ENCODE measurements at places on chromosomes 11 and 22.

DNA sequence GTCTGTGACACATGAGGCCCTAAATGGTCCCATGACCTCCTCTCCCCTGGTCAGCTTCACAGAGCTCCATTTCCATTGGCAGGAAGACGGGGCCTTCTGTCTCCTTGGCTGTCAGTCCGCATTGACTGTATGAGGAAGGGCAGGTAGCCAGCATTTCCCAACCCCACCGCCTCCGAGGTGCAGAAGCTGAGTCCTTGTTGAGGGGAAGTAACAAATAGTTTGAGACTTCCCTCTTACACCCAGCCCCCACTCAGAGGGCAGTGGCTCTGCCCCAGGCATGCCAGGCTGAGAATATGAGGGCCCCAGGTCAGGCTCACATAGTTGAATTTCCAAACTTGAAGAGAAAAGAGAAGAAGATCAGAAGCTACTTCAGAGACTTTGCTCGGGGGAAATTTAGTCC is 611.1 kb downstream of the BRD1 start:
- DNase-seq = peak; percentile 39

DNA sequence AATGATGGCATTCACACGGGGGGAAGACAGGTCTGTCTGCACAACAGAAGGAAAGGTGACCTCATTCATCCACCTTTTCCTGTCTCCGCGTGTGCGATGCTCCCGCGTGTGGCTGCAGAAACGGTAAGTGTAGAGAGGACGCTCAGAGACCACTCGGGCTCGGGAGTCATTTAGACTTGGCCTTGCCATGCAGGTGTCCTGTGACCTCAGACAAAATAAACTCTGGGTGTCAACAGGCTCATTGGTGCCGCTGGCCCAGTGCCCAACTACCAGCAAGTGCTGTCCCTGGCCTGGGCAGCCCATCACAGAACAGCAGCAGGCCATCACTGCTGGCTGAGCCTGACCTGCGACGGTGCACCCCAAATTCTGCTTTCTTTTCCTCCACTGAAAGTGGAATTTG is 48.1 kb upstream of the ARFGAP3 start:
- no peak for DNase-seq

- no peak for DNase-seq
Measured at GRCh38 chr22:19233189-19233661, 54.7 kb upstream of the SLC25A1 start.

DNA sequence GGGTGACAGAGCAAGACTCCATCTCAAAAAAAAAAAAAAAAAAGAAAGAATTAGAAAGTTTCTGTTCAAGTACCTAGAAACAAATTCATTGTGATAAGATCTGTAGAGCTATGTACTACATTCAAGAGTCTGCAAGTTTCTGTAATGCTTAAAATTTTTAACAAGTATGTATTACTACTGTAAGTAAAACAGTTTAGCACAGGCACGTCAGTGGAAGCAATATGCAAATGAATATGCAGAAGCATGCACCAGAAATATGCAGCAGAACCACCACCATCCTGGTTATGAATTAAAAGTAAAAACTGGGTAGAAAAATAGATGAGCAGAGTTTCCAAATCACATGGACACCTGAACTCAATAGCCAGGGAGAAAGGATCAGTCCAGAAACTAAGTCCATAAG is 19.3 kb downstream of the SBF2 start:
- no peak for DNase-seq

- DNase-seq = no peak
Measured at GRCh38 chr22:30187529-30188407, 58.8 kb downstream of the LIF start.

DNA sequence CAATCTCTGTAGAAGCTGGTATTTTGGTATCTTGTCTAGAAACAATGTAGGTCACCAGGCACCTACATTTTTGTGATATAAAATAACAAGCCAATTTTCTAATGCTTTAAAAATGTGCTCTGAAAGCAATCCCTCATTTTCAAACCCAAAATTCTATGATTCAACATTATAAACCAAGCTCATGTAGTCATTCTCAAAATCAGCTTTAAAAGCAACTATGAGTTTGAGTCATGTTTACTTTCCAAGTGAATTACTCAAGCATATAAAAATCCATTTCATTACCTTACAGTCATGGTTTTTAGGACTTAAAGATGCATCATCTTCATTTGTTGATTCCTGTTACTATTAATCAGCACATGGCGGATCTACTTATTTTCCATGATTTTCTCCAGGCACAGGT is 216.4 kb downstream of the GRM5 start:
- DNase-seq = no peak

GRCh38 chr22:38657045-38657909 is 839 bp downstream of the CBY1 start:
- DNase-seq = no peak

DNA sequence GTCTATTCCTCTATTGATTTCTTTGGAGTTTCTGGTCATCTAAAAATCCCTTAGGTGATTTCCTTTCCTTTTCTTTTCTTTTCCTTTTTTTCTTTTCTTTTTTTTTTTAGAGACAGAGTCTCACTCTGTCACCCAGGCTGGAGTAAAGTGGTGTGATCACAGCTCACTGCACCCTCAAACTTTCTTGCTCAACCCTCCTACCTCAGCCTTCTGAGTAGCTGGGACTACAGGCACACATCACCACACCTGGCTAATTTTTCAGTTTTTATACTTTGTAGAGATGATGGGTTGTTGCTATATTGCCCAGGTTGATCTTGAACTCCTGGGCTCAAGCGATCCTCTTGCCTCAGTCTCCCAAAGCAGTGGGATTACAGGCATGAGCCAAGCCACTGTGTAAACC is 1.9 kb upstream of the C11orf52 start:
- DNase-seq = no peak

- no peak for DNase-seq
Measured at GRCh38 chr11:1665313-1665712, 31.7 kb upstream of the KRTAP5-6 start.

GRCh38 chr22:22103078-22103875 is 120.7 kb upstream of the TOP3B start:
- no peak for DNase-seq

DNA sequence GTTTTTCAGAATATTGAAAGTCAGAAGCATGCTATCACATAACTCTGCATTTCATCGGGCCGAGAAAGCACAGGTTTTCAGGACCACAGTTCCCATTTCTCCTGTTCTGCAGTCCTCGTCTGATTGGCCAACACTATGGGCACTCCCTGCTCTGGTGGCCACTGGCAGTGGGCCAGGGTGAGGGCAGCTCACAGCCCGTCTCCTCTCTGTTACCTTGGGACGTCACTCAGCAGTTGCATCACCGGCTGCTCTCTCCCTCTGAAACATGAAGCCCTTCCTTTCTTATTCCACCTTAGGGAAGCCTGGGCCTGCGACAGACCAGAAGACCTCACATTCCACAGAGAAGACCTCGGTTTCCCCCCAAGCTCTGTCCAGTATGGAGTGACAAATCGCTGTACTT is 11.4 kb upstream of the MICAL3 start:
- peak; percentile 63 for DNase-seq

- no peak for DNase-seq
Measured at GRCh38 chr11:33982661-33983060, 68.9 kb upstream of the CAPRIN1 start.

GRCh38 chr11:39917256-39917655 is 1542.2 kb downstream of the LRRC4C start:
- DNase-seq = no peak

- DNase-seq = no peak
Measured at GRCh38 chr11:70454197-70454767, 56.0 kb downstream of the CTTN start.

- no peak for DNase-seq
Measured at GRCh38 chr22:21632237-21632895, at the start of gene CCDC116. Gene CCDC116, plus strand, starts transcription at chr22:21632760. Its CDS starts 422 bp downstream, at chr22:21633182.

- DNase-seq = peak; percentile 64
Measured at GRCh38 chr11:31106968-31107576, 262.5 kb downstream of the DCDC1 start.
